ENCODE measurements at places on chromosomes 1 and 21.

GRCh38 chr1:33042831-33043230 lies 6.1 kb upstream of the AK2 start:
- no peak for DNase-seq

- no peak for DNase-seq
Observed at GRCh38 chr1:101284622-101285218, 47.9 kb downstream of the S1PR1 start.

DNA sequence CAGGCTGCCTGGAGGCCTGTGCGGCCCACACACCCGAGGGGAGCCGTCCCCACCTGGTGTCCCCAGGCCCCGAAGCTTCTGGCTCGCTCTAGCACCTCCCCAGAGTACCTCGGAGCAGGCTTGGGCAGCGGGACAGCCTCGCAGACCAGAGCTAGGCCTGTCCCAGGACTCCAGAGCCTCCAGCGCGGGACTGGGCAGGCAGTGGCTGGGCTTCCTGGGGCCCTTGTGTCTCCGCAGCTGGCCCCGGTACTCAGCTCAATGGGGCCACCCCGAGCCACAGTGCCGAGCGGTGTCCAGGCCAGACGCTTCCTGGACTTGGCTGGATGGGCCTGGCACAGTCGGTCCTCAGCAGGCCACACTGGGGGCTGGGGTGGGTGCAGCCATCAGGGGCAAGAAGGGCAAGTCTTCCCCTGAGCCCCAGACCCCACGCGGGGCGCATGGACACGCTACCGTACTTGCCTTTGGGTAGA lies 4.9 kb downstream of the SCNN1D start:
- DNase-seq: no peak

GRCh38 chr1:26351590-26352337 lies 2.2 kb downstream of the CRYBG2 start:
- no peak for DNase-seq

DNA sequence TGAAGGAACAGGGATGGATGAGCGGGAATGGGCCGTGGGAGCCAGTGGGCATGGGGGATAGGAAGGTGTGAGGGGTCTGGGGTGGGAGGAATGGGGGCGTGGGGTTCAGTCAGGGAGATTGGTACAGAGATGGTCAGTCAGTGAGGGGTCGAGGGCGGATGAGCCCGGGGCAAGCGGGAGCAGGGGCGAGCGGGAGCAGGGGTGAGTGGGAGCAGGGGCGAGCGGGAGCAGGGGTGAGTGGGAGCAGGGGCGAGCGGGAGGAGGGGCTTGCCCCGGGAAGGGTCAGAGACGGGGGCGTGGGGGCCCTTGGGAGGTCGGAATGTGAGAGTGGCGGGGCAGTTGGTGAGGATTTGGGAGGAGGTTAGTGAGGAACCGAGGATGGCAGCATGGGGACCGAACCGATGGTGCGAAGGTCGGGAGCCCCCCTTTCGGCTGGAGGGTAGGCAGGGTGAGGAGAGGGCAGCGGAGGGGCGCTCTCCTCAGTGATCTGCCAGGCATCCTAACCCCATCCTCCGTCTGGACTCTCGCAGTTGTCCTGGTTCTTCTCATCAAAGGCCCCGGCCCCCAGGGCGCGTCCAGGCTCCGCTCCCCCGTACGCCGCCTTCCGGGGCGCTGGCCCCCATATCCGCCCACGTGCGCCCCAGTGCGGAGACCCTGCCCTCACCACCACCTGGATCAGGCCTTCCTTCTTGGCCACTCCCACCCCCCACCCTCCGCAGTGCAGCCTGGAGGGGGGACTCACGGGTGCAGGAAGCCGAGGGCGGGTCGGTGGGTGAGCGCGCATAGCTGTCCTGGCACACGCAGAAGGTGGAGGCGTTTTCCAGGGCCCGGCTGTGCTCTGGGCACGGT lies 11.2 kb downstream of the EPHA10 start:
- DNase-seq: no peak

- no peak for DNase-seq
Observed at GRCh38 chr1:220655509-220655908, 34.7 kb upstream of the C1orf115 start.

GRCh38 chr1:68087184-68087583 lies 36.8 kb upstream of the DIRAS3 start:
- DNase-seq: no peak

DNA sequence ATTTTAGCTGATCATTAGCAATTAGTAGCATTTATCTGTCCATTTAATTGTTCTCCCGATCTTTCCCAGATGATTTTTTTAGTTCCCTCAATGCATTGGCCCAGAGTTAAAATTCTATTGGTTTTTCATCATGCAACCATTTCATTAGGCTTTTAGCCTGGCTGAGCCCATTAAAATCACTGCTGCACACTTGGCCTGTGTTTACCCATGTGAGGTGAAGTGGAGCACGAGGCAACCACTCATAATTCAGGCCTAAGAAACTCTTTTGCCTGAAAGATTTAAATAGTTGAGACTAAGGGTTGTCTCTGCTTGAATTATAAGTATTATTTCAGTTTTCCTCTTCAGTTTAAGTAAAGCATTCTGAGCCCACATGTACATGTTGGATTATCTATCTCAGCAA lies 889.0 kb upstream of the ADGRL4 start:
- no peak for DNase-seq

DNA sequence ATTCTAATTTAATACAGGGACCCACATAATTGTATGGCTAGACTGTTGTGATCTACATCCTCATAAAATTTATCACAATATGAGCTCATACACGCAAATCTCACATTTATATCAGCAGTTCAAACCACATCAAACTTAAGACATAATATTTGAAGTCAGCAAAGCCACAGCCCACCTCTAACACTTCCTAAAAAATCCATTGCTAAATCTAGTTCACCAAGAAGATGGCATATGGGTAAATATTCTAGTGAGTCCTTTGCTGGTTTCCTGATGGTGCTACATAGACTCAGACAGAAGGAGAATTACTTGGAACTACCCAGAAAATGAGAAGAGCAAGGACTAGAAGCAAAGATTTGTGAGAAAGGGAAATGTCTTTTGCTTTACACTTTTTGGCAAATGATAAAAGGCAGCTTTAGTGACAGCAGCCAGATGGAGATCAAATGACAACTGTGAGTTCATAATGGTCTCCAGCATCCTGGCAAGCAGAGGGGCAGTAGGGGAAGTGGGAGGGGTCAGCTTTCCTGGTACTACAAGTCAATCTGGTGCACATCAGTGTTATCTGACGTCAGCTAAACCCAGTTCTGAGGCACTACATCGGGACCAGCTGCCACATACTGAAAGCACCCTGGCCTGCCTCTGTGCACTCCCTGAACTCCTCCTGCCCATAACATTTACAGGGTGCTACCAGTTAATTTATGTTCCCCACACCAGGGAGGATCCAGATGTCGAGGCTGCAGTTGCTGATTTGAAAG lies 10.6 kb upstream of the GADD45A start:
- DNase-seq: no peak

- DNase-seq: no peak
Observed at GRCh38 chr1:77910116-77910515, 21.7 kb downstream of the NEXN start.

GRCh38 chr1:203342192-203342940 lies 8.6 kb downstream of the FMOD start:
- no peak for DNase-seq
